ENCODE measurements at places on chromosomes 16 and 17.

GRCh38 chr16:14476183-14476582 is 153.9 kb downstream of the PARN start:
- no peak for DNase-seq

- DNase-seq: no peak
These were observed 15.3 kb downstream of the ZC3H7A start for GRCh38 chr16:11781773-11782172.

- DNase-seq: no peak
These were observed 293.8 kb downstream of the HS3ST3B1 start for GRCh38 chr17:14594690-14595089.

DNA sequence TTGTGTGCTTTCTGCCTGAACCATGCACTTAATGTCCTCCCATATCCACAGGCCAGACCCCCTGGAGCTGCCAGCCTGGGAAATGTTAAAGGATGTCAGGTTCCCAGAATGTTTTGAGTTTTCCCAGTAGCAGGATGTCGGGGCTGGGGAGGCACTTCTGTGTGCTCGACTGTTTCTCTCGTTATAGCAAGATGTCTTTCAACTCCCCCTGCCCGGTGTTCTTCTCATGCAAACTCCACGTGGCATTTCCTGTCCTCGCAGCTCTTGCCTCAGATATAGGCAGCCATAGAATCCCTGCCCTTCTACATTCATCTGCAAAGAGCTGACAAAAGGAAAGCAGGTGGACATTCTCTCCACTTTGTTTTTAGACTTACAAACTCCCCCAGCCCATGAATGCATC is 457.2 kb upstream of the CDH11 start:
- DNase-seq: no peak

GRCh38 chr17:40070709-40071312 is 8.0 kb downstream of the THRA start:
- no peak for DNase-seq

DNA sequence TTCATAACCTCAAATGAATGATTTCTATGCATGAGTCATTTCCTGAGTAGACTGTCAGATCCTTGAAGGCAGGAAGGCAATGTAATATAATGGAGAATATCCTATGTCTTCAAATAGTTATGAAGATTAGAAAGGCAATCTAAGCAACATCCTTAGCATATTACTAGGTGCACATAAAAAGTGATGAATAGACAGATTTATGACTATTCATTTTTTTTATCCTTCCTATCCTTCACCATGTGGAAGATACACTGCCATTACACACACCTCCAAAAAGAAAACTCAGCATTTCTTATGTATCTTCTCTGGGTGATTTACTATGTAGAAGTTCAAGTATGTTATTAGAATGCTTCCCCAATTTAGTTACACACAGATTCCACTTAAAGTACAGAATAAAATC is 126.4 kb upstream of the MAF start:
- DNase-seq: no peak

DNA sequence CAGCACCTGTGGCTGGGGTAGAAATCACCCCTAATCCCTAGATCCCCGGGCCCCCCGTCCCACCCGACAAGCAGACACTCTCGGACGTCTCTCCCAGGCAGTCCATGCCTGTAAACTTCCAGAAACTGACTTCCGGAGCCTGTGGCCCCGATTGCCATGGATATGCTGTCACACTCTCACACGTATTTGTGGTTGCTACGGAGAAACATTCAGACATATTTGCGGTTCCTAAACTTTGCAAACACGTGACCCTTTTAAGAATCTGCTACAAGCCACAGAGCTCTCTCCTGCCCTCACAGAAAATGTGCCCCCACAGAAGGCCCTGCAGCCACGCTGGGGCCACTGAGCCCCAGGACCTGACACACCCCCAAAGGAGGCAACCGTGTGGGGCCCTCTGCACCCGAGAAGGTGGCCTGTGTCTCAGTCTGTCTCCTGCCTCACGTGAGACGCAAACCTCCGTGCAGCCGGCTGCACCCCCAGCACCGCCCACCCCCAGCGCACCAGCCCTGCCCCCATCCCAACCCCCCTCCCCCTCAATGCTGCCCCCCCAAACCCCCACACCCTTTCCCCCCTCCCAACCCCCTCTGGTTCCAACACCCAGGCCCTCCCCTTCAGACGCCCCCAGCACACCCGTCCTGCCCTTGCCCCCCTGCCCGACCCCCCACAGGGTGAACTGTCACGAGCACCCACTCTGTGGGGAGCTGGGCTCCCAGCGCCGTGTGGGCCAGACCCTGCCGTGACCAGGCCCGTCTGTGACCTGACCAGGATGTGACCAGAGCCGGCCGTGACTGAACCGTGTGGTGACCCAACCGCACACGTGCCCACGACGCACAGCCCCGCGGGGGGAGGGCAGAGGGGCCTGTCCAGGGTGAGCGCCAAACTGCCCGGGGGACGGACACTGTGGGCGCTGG is 66.3 kb upstream of the METRNL start:
- DNase-seq: no peak

Data from suppressor macrophage (primary cell).